ENCODE measurements at places on chromosomes 5 and 9.

- no peak for DNase-seq
Measured at GRCh38 chr5:143714629-143715028, 97.3 kb upstream of the HMHB1 start.

DNA sequence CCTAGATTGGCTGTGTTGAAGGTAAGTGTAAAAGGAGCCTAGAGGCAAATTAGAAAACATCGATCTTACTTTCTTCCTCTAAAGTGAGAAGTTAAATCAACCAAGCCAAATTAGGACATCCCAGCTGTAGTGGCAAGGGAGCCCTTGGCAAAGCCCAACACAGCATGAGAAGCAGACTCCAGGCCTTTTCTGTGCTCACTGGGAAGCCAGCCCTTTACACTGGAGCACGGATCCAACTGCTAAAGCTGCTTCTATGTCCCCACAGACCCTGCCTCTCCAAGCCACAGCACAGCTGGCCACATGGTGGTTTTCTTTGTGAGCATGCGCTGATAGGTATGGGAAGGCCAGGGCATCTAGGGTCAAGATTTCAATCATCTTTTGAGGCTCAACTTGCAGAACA is 94.1 kb downstream of the APBA1 start:
- DNase-seq = no peak

- no peak for DNase-seq
Measured at GRCh38 chr5:83331842-83332241, 139.7 kb upstream of the VCAN start.

DNA sequence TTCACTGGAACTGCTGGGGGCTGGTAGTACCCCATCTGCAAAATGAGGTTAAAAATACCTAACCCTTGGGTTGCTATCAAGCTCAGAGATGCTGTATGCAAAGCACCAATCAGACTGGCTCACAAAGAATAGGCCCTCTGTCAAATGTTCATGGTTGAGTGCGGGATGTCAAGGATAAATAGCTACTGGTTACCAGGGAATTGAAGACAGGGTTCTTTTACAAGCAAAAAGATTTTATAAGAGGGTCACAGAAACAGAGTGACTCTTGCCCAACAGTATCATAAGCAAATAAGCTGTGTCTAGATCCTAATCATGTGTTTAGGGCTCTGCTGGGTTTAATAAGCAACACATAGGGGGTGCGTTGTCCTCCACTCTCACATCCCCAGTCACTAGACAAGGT is 11.9 kb downstream of the SYK start:
- DNase-seq = no peak

DNA sequence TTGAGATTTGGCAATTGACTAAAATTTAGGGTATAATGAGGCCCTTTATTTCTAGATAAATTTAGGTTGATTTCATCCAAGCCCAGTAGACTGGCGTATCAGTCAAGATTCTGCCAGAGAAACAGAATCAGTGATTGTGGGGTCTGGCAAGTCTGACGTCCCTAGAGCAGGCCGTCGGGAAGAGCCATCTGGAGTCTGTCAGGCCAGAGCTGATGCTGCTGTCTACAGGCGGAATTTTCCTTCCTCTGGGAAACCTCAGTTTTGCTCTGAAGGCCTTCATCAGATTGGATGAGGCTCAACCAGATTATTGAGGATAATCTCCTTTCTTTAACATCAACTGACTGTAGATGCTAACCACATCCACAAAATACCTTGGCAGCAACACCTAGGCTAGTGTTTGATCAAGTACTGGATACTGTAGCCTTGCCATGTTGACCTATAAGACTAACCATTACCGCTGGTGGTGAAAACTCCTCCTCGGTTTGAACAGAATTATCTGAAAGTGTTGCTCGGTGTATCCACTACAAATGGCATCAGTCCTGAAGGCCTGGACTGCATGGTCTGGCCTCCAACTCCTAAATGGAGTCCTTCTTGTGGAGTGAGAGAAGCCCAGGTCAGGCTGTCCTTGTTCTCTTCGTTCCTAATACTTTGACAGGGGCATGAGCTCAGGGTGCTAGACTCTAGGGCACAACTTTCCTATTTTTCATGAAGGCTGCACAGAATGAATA is 83.2 kb upstream of the ANKH start:
- DNase-seq = no peak

DNA sequence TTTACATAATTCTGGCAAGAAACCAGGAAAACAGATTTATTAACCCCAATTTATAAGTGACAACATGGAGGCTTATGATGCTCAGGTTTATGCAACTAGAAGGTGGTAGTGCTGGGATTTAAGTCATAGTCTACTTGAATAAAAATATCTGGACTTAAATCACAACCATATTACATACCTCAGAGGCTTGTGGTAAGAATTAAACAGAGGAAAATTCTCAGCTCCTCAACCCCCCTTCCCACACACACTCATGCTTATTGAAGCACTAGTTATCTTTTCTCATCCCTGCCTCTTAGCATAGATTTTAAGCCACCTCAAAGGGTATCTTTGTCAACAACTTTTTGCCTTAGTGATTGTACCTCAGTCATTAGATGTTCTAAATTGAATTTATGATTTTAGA is 731.0 kb downstream of the PRELID2 start:
- no peak for DNase-seq

GRCh38 chr9:123820139-123820538 is 109.8 kb downstream of the DENND1A start:
- no peak for DNase-seq

DNA sequence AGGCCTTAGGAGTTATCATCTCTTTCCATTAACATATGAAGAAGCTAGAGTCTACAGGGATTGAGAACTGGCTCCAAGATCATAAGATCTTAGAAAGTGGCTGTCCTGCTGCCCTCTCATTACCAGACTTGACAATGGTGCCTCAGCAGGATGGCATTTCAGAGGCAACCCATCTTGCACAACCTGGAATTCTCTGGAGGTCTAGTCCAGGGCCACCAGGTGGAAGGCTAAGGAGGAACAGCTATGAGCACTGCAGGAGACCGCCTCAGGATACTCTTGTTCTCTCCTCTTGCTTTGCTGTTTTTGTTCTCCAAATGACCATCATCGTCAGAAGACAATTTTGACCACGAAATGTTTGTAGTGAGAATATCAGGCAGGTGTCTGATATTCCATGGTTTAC is 322.6 kb downstream of the FBXL17 start:
- DNase-seq = no peak

- DNase-seq = no peak
Measured at GRCh38 chr9:129958796-129959195, 84.2 kb downstream of the FNBP1 start.

- no peak for DNase-seq
Measured at GRCh38 chr5:118968925-118969375, 19.4 kb downstream of the DTWD2 start.

DNA sequence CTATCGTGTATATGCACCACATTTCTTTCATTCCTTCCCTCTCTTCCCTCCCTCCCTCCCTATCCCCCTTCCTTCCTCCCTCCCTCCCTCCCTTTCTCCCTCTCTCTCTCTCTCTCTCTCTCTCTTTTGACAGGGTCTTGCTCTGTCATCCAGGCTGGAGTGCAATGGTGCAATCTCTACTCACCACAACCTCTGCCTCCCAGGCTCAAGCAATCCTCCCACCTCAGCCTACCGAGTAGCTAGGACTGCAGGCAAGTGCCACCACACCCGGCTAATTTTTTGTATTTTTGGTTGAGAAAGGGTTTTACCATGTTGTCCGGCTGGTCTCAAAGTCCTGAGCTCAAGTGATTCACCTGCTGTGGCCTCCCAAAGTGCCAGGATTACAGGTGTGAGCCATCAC is 1.1 kb upstream of the ANKS6 start:
- DNase-seq = no peak

DNA sequence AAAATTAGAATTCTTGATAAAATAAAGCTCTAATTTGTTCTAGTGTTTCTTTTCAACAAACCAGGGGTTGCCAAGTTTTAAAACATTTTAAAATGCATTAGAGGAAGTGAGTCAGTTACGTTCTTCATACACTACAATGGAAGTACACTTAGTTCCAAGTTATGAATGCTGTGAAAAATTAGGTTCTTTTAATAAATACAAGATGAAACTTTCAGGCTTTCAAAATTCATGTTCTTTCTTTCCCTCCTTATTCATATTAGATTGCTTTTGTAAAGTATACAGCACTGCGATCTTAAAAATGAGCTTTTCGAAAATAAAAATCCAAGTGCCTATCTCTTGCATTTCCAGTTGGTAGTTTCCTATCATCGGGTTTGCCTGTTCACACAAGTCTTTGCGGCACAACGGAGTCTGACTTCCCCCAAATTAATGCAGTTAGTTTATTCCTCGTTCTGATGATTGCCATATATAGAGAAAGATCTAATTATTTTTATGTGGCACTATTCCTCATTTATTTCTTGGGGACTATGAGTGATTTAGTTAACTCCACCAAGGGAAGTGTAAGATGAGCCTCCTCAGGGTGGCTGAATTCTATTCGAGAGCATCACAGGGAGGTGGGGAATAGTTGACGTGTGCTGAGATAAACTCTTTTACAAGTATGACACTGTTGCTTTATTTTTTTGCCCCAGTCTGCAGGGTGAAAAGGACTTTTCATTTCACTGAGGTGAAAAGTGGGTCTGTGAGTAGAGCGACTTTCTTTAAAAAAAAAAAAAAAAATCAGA is 238.2 kb downstream of the CD180 start:
- DNase-seq = no peak

GRCh38 chr9:83034026-83034425 is 28.9 kb downstream of the RASEF start:
- DNase-seq = no peak

DNA sequence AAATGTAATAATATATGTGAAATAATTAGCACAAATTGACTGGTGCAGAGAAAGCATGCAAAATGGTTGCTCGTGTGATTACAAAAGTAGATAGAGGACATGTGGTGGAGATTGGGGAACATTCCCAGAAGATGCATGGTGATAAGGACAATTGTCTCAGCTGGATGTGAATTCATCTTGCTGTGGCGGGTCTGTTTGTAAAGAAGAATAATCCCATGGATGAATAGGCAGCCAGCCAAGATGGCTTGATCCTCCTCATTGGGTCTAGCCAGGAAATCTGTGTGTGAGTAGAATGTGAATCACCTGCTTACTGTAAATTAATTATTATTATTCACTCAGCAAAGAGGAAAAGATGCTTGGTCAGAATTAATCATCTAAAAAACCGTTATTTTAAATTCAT is 12.6 kb upstream of the DPYSL3 start:
- no peak for DNase-seq

DNA sequence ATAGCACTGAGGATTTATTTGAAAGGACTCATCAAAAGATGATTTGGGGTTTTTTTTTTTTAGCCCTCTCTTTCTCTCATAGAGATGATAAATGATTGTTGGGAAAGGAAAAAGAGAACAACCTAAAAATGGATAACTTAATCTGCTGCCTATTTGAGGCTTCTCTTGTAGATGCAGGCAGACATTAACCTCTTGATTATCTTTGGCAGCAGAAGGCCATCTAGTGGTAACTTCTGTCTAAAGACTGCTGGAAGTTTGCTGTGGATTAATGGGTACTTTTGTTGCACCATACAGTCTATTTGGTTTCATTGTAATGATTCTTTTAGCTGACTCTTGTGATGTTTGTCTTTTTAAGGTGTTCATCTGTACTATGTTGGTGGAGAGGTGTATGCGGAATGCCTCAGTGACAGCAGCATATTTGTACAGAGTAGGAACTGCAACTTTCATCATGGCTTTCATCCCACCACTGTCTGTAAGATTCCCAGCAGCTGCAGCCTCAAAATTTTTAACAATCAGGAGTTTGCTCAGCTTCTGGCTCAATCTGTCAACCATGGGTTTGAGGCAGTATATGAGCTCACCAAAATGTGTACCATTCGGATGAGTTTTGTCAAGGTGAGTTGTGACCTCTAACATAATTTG is 18.8 kb downstream of the SMIM32 start:
- peak; percentile 44 for DNase-seq

- no peak for DNase-seq
Measured at GRCh38 chr5:167950126-167950721, 341.2 kb upstream of the WWC1 start.

GRCh38 chr9:125568621-125569020 is 138.4 kb downstream of the MAPKAP1 start:
- no peak for DNase-seq

DNA sequence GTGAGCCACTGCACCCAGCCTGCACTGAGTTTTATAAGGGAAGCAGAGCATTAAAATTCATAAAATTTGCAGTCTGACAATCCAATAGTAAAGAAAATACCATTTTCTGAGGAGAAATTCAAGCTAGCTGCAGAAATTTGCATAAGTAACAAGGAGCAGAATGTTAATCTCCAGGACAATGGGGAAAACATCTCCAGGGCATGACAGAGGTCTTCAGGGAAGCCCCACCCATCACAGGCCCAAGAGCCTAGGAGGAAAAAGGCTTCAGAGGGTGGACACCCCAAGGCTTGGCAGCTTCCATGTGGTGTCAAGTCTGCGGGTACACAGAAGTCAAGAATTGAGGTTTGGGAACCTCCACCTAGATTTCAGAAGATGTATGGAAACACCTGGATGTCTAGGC is 37.6 kb upstream of the MELK start:
- no peak for DNase-seq

All from iPS-NIHi11 (cell line).